ENCODE measurements at places on chromosomes 7 and 10.

DNA sequence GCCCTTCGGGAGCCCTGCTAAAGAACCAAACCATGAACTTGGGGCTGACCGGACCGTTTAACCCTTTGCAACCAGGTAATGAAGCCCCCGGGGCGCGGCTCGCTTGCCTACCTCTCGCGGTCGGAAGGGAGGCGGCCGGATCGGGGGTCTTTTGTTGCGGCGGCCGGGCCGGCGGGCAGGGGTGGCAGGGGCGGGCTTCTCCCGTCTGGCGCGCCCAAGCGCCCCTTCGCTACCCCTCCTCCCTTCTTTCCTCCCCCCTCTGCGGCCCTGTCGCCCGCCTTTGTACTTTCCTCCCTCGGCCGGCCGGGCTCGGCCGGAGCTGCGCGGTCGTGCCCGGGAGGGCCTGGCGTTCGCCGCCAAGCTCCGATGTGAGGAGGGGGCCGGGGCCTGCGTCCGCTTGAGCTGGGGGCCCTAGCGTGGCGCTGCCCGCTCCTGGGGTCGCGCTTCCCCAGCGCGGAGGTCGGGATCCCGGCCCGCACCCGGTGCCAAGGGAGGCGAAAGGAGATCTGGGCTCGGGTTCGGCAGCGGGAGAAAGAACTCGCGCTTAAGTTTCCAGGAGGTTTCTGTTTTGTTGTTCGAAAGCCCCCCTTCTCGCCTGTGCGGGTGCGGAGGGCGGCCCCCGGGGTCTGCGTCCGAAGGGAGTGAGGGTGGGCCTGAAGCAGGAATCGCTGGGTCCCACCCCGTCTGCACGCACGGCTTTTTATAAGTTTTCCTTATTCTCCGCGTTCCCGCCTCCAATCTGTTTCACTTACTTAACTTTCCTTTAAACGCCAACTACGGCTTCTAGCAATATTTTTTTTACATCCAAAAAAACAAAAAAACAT, 436.8 kb upstream of the GALNT17 start:
- DNase-seq = no peak

- DNase-seq = peak; percentile 4
These were observed 106.0 kb downstream of the ADARB2 start for GRCh38 chr10:1631282-1631681.

- no peak for DNase-seq
These were observed 19.1 kb upstream of the EXOC6 start for GRCh38 chr10:92829042-92829785.

GRCh38 chr10:99781734-99782429, 558 bp upstream of the ABCC2 start:
- DNase-seq = no peak

DNA sequence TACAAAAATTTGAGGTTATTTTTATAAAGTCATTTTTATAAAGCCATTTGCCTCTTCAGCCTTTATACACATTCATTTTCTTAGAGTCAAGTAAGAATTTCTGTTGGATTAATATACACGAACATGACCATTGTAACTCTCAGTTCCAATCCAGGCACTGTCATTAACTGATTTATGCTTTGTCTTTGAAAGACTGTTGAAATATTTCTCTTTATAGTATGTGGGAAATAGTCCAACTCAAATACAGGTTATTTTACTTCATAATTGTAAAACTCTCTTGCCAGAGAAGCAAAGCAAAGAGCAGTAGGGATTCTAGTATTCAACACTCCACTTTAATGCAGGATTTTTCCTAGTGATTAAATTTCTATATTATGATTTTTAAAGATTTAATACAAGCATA, 36.5 kb upstream of the PAPSS2 start:
- DNase-seq = no peak

- no peak for DNase-seq
These were observed 54.4 kb downstream of the ADCYAP1R1 start for GRCh38 chr7:31106303-31107105.

DNA sequence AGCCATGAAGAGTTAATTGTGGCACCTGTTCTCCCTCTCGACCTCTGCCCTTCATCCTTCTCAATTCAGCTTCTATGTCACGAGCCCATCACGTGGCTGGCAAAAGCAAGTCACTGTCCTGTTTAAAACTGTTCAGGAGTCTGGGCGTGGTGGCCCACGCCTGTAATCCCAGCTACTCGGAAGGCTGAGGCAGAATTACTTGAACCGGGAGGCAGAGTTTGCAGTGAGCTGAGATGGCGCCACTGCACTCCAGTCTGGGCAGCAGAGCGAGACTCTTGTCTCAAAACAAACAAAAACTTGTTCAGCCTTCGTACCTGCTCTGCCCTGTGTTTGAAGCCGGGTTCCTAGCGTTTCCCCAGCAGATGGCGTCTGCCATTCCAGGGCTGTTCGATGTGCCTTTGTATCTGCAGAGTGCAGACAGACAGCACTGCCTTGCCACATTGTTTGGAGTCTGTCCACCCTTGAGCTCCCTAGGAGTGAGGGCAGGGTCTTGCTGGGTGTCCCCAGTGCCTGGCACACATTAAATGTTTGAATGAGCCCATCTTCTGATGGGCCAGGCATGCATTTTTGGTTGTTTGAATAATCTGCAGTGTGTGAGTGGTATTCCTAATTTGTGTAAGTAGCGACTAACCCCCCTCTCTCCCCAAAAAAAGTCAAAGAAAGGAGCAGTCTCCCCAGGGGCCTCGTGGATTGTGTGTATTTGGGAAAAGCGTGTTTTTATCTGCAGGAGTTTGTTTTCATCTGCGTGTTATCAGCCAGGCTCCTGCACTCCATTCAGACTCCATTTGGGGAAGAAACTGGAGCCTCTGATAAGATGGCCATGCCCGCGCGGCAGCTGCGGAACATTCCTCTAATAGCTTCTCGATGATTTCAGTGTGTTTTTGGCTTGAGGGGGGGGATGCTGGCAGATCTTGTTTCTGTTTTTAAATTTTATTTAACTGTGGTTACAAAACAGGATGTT, 61.2 kb downstream of the DNAJB6 start:
- DNase-seq = peak; percentile 10

DNA sequence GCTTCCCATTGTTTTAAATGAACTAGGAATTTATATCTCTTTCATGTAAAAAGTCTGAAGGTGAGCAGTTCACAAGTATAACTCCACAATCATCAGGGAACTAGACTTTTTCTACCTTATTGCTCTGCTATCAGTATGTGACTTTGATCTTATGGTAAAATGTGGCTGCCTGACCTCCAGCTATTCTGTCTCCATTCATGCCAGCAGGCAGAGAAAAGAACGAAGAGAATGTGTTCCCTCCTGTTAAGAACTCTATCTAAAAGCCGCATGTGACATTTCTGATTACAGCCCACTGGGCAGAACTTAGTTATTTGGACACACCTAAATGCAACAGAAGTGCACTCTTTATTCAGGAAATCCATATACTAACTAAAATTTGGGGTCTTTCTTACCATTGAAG, 102.8 kb upstream of the MBL2 start:
- DNase-seq = no peak

DNA sequence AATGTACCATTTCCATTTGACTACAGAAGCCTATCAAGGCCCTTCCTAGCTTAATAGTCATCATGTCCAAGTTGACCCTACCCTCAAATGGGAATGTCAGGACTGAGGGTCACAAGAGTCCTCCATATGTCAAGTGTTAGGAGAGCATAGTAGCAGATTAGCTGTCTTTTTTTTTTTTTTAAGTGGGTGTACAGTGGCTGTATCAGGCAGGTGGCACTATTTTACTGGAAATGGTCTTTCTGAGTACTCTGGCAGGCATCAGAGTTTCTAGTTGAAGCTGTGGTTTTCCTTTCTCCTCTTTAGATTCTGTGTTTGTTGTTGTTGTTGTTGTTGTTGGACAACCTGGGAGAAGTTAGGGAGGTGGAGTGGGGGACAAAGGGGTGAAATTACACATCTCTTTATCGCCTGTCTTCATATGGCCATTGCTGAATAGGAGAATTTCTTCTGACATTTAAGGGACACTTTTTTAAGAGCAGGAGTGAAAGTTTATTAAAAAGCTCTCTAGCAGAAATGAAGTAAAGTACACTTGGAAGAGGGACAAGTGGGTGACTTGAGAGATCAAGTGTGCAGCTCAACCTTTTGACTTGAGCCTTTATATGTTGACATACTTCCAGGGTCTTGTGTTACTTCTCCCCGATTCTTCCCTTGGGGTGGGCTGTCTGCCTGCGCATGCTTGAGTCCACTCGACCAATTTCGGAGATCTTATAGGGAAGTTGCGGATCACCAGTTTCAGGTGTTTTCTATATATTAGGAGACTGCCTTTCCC, 104.1 kb upstream of the FOXP2 start:
- DNase-seq = no peak

- no peak for DNase-seq
These were observed 694 bp upstream of the FAS start for GRCh38 chr10:88989824-88990383.

- peak; percentile 18 for DNase-seq
These were observed 246.7 kb downstream of the ETV1 start for GRCh38 chr7:13742811-13743210.

GRCh38 chr10:7794251-7795026, 6.5 kb downstream of the ATP5F1C start:
- no peak for DNase-seq

GRCh38 chr7:117019287-117019686, 66.0 kb downstream of the ST7 start:
- DNase-seq = no peak

DNA sequence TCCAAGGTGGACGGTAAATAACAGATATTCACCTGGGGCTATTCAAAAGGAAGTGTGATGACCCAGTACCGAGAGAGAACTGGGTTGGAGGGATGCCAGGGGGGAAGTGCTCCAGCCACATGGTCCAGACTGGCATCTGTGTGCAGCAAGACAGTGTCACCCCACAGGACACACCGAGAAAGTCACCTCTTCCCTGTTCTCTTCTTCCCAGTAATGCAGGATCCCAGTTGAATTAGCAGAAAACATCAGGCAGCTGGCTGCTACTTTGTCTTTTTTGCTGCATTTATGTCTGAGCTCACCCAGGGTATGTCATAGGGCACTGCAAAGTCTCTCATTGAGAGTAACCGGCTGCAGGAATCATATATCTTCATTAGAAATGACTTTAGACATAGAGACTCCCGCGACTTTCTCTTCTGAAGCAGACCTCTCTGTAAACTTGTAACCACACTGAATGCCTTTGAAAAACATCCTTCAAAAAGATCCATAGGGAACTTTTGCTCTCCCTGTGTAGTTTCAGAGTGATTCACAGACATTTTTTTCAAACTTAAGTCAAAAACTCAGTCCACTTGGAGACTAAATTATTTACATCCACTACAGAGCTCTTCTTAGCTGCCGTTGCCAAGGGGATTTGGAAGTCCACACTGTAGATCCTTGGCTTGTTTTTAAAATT, 609.0 kb upstream of the DPP6 start:
- no peak for DNase-seq

- no peak for DNase-seq
These were observed 46.8 kb downstream of the KIAA1549 start for GRCh38 chr7:138934367-138934766.
